GOT3 (cell line): ENCODE measurements at places on chromosomes 12 and 14.

- no peak for DNase-seq
These were observed 15.6 kb downstream of the CNOT2 start for GRCh38 chr12:70258605-70259403.

DNA sequence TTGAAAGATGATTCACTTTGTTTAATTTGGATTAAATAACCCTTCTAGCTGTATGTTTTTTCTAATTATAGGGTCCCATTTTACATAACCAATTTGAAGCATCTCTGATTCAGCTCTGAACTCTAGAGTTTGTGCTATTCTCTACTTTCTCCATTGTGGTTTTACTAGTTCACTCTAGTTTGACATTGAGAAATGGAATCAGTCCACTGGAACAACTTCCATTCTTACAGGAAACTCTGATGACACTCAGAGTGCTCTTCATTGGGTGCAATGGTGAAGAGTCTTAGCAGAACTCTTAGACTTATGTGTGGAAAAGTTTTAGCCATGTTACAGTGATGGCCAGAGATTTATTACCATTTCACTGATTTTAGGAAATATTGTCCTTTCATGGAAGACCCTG lies 140.7 kb downstream of the DYRK2 start:
- DNase-seq: no peak

- DNase-seq: no peak
These were observed 153.5 kb upstream of the ATF7IP start for GRCh38 chr12:14211947-14212387.

- no peak for DNase-seq
These were observed 58.7 kb downstream of the TUNAR start for GRCh38 chr14:95935228-95935822.

DNA sequence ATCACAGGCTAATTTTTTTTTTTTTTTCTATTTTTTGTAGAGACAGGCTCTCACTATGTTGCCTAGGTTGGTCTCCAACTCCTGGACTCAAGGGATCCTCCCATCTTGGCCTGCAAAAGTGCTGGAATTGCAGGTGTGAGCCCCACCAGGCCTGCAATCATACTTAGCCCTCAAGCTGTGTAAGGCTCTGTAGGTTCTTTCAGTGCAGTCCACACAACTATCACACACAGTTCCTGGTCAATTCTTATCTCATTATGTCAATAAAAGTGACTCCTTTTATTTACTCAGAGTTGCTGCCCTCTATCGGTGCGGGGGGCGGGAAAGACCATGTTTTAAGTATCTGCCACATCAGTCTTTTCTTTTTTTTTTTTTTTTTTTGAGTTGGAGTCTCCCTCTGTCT lies 29.0 kb downstream of the SLC2A3 start:
- DNase-seq: no peak

- DNase-seq: no peak
These were observed 53.3 kb downstream of the SMIM41 start for GRCh38 chr12:52132754-52133161.

DNA sequence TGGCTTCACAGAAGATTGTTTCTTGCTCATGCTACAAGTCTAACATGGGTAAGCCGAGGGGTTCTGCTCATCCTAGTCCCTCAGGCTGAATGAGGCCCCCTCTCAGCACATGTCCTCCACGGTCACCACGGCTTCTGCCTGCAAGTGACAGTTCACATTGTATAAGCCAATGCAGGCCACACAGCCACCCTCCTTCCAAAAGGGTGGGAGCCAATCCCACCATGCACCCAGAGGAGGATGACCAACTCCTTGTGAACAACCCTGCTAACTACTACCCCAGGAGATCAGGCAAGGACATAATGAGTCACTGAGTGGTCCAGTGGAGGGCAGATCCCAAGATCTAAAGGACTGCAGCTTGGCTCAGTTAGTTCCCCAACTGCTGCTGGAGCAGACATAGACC lies 6.1 kb downstream of the SPRING1 start:
- DNase-seq: no peak

DNA sequence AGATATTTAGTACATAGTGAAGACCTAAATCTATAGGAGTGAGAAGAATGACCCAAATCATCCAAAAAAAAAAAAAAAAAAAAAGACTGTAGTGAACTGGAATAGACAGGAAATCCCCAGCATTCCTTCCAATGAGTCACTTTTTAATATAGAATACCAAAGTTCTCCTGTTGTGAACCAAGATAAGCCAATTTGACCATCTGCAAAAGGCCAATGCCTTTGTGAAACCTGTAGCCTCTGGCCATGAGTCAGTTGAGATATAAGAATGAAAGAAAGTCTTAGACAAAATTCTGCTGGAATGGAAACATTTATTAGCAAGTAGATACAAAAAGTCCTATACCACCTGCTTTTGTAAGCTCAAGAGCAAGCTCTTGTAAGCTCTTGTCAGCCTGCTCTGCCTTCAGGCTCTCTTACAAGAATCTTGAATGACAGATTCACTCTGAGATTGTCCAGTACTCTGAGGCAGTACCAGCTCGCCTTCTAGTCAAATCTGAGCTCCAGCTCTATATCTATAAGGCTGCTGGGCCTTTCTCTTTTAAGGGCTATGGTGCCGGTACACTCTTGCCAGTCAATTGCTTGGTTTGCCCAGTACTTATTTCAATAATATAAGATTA lies 243.0 kb upstream of the TMTC1 start:
- DNase-seq: no peak

DNA sequence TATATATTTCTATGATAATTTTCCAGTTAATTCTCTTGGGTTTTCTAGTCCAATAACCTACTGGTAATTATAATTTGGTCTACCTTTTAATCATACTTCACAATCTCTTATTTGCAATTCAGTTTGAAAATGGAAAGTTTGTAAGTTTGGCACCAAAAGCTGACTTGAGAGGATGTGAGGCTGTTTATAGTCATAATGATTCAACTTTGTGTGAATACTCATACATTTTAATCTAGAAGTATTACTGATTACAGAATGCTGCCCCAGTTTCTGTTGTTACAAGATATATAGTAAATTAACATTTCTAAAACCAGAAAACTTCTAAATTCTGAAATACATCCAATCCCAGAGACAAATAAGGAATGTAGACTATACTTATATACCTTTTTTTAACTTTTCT lies 158.2 kb downstream of the SLC38A4 start:
- no peak for DNase-seq

DNA sequence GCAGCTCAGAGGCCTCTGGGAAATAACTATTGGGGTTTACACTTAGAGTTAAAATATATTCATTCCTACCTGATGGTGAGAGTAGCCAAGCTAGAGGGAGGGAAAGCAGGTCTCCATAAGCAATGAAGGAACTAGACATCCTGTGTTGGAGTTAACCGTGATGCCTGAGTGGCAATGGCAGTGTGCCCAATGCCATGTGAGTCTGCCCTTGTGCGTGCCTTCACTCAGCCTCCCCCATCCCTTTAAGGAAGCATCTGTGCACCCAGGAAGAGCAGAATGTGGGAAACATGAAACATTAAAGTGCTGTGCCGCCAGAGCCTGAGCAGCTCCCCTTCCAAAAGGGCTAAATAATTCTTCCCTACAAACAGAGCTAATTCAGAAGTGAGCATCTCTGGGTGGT lies 76.3 kb downstream of the COX16 start:
- no peak for DNase-seq

- DNase-seq: no peak
These were observed 156.9 kb downstream of the CAND1 start for GRCh38 chr12:67426067-67426466.

GRCh38 chr12:113537751-113538087 lies 66.0 kb upstream of the LHX5 start:
- DNase-seq: no peak

GRCh38 chr12:32331133-32331532 lies 68.2 kb upstream of the FGD4 start:
- DNase-seq: no peak

DNA sequence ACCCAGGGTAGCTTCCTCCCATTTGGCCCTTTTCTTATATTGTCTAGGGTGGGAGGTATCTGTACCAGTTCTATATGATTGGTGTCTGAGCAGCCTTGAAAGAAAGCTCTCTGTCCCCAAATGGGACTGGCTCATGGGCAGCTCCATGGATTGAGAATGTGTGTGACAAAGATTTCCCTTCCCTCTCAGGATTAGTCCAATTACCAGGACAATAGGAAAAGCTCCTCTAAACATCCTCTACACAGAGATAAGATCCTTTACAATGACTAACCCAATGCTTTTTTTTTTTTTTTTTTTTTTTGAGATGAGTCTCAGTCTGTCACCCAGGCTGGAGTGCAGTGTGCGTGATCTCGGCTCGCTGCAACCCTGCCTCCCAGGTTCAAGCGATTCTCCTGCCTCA lies 112.1 kb downstream of the SLC35F4 start:
- DNase-seq: no peak

GRCh38 chr12:15546102-15546701 lies 223.9 kb downstream of the PTPRO start:
- DNase-seq: no peak

GRCh38 chr12:2380946-2381345 lies 328.2 kb downstream of the CACNA1C start:
- no peak for DNase-seq

DNA sequence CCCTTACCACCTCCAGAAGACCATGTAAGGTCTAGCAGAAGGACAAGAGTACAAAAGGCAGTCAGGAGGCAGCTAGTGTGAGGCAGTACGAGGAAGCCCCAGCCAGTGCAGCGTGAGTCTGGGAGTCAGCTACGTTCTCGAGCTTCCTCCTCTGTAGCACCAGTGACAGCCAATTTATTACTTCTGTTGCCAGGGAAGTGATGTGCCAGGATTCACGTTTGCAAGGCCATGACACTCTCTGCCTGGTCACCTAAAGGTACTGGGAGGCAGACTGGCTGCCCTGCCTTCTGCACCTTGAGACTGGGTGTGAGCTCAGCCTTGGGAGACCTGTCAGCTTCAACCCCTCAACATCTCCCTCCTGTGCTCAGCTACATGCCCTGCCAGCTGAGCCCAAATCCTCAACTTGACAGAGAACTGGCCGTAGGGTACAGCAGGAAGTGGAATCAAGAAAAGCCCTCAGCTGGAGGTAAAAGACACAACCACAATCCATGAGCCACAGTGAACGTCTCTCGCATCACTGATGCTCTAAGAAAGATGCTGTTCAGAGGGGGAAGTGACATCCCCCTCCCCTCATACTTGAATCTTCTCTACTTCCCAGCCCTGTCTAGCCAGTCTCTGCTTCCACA lies 182.5 kb upstream of the RGS6 start:
- no peak for DNase-seq

DNA sequence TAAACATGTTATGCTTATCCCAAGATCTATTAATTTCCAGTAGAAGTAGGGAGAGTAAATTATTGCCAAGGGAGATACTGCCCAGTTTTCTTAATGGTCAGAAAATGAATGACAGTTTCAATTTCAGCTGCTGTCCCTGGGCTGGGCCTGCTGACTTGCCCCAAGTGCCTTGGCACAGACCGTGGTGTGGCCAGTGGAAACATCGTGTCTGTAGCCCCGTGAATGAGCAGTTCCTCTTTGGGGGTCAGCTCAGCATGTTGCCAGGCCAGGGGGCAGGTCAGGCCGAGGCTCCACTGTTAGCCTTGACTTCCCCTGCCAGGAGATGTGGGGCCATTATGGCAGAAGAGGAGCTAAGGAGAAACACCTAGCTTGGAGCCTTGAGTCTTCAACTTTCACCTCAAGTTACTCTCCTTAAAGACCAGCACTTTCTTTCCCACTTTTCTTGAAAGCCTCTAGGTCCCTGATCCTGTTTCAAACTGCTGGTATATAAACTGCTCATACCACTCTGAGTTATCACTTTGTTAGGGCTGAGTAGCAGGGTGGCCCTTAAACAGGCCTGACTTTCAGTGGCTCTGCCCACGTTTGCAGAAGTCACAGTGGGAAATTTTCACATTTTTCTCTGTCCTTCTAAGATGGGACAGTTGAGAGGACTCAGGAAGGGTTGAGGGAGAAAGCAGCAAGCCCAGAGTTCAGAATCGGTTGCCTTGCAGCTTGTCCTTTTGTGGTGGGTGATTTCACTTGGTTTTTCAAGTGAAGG lies 73.2 kb downstream of the SUSD6 start:
- DNase-seq: no peak

- no peak for DNase-seq
These were observed 80.8 kb upstream of the AMIGO2 start for GRCh38 chr12:47160316-47161244.

DNA sequence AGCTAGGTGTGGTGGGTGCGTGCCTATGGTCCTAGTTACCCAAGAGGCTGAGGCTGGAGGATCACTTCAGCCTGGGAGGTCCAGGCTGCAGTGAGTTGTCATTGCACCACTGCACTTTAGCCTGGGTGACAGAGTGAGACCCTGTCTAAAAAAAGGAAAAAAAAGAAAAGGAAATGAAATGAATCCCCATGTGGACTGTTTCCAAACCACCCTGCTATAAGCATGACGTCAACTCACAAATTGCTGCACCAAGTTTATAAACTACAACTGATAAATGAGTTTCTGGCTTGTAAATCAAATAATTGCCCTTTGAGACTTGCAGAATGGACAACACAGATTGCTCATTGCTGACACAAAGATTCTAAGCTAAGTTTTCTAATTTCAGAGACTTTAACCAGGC lies 51.0 kb upstream of the STK38L start:
- DNase-seq: no peak

GRCh38 chr14:93105362-93105761 lies 10.4 kb downstream of the ITPK1 start:
- no peak for DNase-seq

DNA sequence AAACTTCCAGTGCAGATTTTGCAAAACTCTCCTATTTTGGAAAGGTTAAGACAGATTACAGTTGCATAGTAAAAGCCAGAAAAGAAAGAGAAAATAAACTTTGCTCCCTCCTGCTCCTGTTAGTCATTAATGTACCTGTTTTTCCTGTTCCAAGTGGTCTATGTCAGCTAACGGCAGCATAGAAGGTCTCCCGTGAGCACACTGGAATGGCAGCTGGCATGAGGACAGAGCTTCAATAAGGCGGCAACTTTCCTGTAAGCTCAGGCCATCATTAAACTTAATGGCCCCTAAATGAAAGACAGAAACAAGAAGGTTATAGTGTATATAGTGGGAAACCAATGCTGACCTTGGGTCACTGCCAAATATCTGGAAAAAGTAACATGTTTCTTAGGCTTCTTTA lies 16.0 kb downstream of the EIF2B2 start:
- no peak for DNase-seq

DNA sequence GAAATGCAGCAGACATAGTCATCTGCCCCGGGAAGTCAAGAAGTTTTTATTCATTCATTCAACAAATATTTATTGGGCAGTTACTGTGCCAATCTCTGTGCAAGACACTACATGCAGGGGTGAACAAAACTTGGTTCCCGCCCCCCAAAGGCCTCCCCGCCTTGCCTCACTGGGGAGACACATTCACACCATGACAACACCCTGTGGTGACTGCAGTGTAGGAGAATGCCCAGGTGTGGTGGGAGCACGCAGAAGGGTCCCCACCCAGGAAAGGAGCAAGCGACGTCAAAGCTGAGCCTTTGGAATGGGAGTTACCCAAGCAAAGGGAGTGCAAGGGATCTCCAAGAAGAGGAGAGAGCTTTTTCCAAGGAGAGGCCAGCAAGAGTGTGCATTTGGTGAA lies 1.6 kb upstream of the AQP6 start:
- DNase-seq: no peak

- peak; percentile 82 for DNase-seq
These were observed 21.0 kb upstream of the CHFR start for GRCh38 chr12:132908145-132909029.

- no peak for DNase-seq
These were observed 127.7 kb downstream of the KIF26A start for GRCh38 chr14:104265918-104266630.

- no peak for DNase-seq
These were observed 458.8 kb upstream of the NOVA1 start for GRCh38 chr14:27056586-27056985.

GRCh38 chr14:103105580-103106150 lies 11.1 kb downstream of the EXOC3L4 start:
- no peak for DNase-seq
